Epithelial cell of proximal tubule (primary cell): ENCODE measurements at places on chromosomes 3 and 15. TPM values are rescaled to one million over a fixed set of nuclear protein-coding genes. Genes with fewer than 3 reads are reported as not detected.

GRCh38 chr3:127628788-127629466, at the start of gene PODXL2:
TSS of gene PODXL2 (plus strand) at chr3:127629185. CDS start at chr3:127629220, 35 bp downstream.
- DNase-seq: no peak

GRCh38 chr15:68821190-68821840, 620 bp upstream of the ANP32A start:
- no peak for DNase-seq

GRCh38 chr3:63047068-63047467, 171.9 kb upstream of the CADPS start:
- DNase-seq: no peak

DNA sequence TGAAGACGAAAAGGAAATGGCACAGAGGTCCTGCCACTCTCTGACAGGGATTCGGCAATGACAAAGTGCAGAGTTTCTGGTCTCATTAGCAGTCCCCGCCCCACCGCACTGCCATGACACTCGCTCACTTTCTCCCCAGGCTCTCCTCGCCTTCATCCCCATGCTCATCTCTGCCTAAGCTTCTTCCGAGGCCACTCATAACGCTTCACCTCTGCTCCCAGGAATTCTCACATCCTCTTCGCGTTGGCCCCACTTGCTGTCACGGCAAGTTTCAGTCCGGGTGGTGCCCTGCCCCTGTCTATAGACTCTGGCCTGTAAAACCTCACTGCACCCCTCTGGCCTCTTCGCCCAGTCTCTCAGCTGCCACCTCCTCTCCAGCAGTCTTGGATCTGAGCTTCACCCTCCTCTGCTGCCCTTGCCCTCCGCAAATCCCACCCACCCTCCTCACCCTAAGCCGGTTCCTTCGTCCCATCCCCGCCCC, 654 bp downstream of the RUBCN start:
- no peak for DNase-seq

DNA sequence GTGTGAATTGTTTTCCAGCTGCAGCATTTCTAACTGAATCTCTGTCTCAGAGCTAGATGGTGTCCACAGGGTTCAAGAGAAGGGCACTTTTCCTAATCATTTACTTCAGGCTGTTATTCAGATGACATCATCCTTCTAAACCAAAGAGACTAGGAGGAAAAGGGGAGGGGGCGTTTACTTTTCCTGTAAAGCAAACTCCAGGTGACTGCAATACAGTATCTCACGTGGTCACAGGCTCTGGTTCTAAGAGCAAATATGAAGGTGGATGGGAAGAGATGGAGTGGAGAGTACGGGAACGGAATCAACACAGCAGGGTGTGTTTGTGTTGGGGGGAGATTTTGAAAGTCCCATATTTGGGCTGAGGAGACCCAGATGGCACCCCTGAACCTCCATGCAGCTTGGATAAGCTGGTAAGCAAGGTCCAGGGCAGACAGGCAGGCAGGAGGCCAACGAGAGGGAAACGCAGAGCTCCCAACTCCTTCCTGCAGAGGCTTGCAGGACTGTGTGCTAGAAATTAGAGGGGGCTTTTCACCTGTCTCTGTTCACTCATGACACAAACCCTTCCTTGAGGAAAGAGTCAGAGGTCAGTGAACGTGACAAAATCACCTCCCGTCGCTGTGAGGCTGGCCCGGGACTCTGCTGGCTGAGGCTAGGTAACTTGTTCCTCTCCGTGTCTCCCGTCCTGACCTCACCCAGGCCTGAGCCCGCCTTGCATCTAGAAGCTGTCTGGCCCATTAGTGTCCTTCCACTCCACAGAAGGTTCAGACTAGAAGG, 151.2 kb downstream of the OPA1 start:
- DNase-seq: peak; percentile 61

- DNase-seq: no peak
Observed at GRCh38 chr3:98705212-98705611, 57.9 kb upstream of the ST3GAL6 start.

GUCA1C gene
- total RNA-seq: 0.23 and 0.58 TPM in 2 replicates

NEO1 gene
- 15.3 and 31.0 TPM in 2 replicates for total RNA-seq

GP5 gene
- total RNA-seq: 0.14 TPM in 1 of 2 replicates, not detected in the other

CIP2A gene
- total RNA-seq: 49.8 and 72.9 TPM in 2 replicates

PTH1R gene
- 1.2 and 11.5 TPM in 2 replicates for total RNA-seq

NRROS gene
- 0.35 and 2.5 TPM in 2 replicates for total RNA-seq
